Activated naive CD4-positive, alpha-beta T cell treated with anti-CD3 and anti-CD28 coated beads, Interleukin-2, amount 10 ng/mL, durations not matched to agents 7 days and 5 days (primary cell): ENCODE measurements at places on chromosomes 1 and 21.

DNA sequence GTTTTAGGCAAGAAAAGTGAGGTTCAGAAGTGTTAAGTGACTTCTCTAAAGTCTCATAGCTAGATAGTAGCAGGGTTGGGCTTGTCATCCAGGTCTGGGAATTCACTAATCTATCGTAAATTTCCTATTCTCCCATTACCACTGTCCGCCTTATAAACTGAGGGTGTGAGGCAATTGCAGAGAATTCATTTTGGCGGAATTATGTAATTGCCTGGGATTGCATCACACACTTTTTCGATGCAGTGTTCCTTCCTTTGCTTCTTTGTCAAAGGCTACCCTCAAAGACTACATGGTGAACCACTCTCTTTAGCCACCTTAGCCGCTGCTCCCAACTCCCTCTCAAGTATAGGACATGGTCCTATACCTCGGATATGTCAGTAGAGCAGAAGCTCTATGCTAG is 19.1 kb downstream of the SELP start:
- DNase-seq = no peak

DNA sequence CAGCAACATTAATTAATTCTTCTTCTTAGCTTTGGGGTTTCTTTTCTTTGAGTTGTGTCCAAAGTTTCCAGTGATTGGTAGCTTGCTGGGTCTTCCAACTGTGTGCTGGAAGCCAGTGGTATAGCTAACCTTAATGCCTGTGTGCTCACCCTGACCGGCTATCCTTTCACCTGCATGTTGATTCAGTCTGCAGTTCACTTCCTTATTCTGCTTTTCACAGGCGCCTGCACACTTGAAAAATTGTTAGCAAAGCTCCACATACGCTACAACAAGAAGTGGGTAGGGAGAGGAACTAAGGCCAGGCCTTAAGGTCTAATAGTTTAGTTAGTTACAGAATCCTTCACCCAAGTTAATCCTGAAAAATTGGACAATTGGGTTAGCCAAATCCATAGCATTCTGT is 35.7 kb downstream of the NCF2 start:
- no peak for DNase-seq

DNA sequence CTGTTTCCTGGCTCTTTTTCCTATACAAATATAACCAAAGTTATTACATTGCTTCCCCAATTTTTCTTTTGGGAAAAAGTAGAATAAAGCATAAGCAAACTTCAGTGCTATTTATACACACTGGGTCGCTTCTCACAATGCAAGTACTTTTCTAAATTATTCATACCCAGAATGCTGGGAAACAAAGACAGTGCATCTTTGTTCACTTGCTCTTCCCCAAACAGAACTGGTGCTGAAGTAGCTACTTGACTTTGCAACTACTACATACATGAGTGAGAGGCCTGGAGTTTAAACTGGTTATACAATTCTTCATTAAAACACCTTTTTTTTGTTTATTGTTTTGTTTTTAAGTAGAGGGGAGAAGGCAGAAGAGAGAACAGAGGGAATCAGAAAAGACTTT is 40.2 kb downstream of the STX6 start:
- no peak for DNase-seq

DNA sequence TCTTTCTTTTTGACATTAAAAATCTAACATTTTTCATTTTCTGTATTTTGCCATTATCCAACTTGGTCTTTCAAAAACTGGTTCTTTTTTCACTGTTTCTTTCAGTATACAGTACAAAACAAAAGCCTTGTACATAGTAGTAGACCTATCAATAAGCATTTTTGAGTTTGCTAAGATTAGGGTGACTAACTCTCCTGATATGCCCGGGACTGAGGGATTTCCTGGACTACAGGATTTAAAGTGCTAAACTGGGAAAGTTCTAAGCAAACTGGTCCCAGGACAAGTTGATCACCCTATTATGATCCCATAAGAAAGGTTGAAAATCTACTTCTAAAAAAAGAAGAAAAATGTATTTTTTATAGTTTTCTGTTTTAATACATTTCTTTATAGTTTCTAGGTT is 120.9 kb downstream of the USP25 start:
- no peak for DNase-seq

DNA sequence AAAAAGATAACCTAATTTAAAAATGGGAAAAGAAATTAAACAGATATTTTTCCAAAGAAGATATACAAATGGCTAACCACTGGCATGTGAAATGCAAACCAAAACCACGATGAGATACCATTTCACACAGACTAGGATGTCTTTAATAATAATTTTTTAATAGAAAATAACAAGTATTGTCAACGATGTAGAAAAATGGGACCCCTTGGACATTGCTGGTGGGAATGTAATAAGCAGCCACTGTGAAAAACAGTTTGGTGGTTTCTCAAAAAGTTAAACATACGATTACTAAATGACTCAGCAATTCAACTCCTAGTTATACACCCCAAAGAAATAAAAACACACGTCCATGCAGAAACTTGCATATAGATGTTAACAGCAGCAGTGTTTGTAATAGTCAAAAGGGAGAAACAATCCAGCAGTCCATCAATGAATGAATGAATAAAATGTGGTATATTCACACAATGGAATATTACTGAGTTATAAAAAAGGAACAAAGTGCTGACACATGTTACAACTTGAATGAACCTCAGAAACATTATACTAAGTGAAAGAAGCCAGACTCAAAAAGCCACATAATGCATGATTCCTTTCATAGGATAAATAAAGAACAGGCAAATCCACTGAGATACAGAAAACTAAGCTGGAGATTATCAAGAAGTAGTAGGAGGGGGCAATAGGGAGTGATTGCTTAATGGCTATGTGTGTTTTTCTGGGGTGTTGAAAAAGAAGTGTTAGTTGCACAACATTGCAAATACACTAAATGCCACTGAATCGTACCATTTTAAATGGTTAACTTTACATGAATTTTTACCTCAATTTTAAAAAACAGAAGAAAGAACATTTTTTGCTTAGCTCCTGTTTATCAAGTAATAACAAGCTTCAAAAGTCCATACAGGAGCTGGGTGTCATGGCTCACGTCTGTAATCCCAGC is 4.1 kb downstream of the PPT1 start:
- no peak for DNase-seq

- DNase-seq = no peak
These were observed 455.2 kb downstream of the AJAP1 start for GRCh38 chr1:5109633-5110032.
